ENCODE measurements at places on chromosomes 6 and 20.

GRCh38 chr20:51220293-51220706 lies 197.4 kb upstream of the KCNG1 start:
- DNase-seq = no peak

DNA sequence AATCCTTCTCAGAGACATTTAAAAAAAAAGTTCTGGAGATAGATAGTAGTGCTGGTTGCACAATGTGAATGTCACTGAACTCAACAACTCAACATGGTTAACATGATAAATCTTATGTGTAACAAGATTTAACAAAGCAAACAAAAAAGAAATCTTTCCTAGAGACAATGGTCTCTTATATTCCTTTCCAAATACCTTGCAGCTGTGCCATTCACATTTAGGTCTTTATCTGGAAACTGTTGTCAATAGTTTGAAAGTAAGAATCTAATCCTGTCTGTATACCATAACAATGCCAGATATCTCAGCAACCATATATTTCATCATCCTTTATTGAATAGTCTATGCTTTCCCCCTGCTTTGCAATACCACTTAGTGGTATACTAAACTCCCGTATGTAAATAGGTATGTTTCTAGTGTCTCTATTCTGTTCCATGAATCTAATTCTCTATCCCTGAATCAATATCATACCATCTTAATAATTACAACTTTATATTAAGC lies 2.1 kb downstream of the SERAC1 start:
- DNase-seq = no peak

DNA sequence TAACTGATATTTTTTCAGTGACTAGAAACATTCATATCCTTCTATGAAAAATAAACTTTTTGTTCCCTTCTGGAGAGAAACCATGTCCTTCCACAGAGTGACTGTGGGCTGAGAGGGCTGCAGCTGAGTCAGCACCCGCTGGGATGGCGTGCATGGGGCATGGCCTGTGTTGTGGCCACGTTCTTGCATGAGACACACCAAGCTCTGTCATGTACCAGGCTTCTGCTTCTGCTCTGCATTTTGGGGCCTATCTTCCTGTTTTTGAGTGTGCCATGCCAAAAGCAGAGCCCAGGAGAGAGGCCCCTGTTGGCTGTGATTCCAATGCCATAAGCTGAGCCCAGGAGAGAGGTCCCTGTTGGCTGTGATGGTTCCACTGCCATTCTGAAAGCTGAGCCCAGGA lies 10.8 kb downstream of the APMAP start:
- no peak for DNase-seq

GRCh38 chr6:122392564-122393350 lies 6.7 kb upstream of the HSF2 start:
- DNase-seq = no peak

DNA sequence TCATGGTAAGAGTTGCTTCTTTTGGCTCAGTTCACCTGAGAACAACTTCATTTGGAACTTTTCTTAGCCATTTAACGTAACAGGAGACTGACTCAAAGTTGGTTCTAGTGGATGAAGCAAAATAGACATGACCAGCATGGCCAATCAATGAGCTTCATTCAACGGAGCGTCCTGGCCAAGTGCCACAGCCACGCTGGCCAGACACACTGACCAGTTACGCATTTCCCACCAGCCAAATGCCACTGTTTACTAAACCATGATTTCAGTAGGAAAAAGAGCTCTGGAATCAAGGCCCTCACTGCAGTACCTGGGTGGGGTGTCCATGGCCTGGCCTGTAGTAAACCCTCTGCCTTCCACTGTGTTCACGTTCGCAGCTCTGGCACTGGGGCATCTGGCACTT lies 80.4 kb downstream of the POPDC3 start:
- DNase-seq = no peak

DNA sequence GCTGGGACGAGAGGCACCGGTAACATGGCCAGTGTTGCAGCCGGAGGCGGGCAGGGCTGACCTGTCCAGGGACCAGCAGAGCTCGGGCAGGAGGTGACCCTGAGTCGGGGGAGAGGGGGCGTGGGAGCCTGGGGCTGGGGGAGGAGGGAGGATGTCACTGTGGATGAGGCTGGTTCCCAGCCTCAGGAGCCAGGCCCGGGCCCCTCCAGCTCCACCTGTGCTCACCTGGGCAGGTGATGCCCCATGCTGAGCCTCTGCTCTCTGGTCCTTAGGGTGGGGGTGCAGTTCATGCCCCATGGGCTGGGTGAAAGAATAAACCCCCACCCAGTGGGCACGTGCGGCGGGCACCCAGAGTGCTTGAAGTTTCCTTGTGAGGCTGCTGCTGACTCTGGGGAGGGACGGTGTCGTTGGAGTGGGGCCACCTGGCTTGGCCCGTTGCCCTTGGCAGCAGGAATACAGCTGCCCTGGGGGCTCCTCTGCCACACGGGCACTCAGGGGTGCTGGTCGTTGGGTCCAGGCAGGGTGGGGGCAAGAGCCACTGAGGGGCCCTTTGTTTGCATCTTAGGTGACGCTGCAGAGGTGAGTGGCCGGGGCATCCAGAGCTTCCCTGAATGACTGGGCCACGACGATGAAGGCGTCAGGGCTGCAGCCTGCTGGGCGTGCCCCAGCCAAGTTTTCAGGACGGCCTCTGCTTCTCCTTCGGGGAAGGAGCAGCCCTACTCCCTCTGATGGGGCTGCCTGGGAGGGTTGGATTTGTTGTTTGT lies 24.7 kb upstream of the BHLHE23 start:
- no peak for DNase-seq

GRCh38 chr6:88236612-88237360 lies 70.6 kb upstream of the CNR1 start:
- no peak for DNase-seq

- DNase-seq = peak; percentile 74
Observed at GRCh38 chr20:50980851-50981713, 22.5 kb downstream of the MOCS3 start.

- DNase-seq = no peak
Observed at GRCh38 chr20:24573557-24573956, 104.1 kb downstream of the SYNDIG1 start.

- no peak for DNase-seq
Observed at GRCh38 chr6:147060636-147061035, 143.6 kb upstream of the STXBP5 start.

- no peak for DNase-seq
Observed at GRCh38 chr20:35991142-35991771, 22.9 kb downstream of the CNBD2 start.

All from NCI-H446 (cell line).